ENCODE measurements at places on chromosomes 1 and 21.
A peak's percentile ranks its signal among the peaks of the same experiment; 100 is the strongest.

DNA sequence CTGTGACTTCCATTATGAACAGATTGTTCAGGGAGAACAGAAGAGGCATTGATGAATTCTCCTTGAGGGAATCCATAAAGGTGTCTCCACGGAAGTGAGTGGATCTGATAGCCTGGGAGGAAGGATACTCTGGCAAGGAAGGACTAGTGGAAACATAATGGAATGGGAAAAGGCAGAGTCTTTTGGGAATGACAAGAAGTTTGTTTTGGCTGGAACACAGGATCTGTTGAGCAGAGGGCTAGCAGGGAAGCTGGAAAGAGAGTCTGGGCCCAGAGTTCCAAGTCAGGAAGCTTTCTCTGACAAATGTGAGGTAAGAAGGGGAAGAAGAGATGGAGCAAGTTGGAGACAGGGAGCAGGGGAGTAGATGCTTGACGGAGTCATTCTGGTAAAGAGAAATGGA, 8.1 kb downstream of the ADAMTS5 start:
- DNase-seq: no peak

DNA sequence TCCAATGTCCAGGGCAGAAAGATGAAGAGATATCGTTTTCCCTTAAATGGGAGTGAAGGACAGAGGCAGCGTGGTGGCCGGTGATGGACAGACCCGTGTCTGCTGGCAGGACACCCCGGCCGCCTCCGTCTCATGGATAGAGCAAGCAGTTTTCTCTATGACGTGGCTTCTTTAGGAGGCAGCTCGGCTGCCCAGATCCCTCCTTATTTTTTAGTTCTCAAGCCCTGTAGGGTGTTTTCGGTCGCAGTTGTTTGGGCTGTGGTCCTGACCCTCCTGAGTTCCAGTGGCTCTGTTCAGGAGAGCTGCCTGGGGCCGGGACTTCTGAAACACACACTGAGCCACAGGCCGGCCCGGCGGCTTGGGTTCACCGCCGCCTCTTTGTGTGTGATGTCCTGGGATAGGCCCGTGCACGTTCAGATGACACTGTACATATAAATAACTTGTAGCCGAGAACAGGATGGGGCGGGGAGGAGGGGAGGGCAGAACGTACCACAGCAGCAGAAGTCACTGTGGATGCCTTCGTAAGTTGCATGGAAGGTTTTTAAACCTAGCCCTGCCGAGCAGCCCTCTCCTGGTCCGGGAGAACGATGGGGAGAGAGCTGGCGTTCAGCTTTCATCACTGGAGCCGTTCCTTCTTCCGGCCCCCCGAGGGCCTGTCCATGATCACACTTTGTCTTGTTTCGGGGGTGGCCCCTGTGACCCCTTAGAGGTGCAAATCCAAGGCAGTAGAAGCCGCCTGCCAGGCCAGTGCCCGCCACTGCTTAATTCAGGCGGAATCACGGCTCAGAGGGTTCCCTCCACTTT, 65.2 kb downstream of the SIK1 start:
- peak; percentile 56 for DNase-seq

DNA sequence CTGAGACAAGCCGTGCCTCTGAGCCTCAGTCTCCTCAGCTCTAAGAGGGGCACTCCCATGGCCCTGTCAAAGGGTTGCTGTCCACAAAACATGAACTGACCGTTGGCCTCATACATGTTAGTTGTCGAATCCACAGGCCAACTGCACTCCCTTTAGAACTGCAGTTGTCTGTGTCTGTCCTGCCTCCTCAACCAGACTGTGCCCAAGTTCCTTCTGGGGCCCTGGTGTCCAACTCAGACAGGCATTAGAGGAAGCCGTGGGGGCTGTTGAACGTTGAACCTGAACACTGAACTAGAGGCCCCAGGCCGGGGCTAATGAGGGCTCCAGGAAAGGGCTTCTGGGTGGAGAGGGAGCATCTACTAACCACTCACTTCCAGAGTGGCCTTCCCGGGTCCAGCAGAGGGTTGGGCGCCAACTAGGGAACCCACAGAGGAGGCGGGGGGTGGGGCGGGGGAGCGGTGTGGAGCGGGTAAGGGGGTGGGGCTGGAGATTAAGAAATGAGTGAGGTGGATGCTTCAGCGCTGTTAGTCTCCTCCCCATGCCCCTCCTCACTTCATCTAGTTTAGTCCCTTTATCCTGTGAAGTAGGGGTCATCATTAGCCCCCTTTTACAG, at the start of gene RAB42:
Gene RAB42 (plus strand): TSS at position 558 of the 613 bp plus-strand sequence. CDS start 247 bp downstream, outside the sequence.
- no peak for DNase-seq

DNA sequence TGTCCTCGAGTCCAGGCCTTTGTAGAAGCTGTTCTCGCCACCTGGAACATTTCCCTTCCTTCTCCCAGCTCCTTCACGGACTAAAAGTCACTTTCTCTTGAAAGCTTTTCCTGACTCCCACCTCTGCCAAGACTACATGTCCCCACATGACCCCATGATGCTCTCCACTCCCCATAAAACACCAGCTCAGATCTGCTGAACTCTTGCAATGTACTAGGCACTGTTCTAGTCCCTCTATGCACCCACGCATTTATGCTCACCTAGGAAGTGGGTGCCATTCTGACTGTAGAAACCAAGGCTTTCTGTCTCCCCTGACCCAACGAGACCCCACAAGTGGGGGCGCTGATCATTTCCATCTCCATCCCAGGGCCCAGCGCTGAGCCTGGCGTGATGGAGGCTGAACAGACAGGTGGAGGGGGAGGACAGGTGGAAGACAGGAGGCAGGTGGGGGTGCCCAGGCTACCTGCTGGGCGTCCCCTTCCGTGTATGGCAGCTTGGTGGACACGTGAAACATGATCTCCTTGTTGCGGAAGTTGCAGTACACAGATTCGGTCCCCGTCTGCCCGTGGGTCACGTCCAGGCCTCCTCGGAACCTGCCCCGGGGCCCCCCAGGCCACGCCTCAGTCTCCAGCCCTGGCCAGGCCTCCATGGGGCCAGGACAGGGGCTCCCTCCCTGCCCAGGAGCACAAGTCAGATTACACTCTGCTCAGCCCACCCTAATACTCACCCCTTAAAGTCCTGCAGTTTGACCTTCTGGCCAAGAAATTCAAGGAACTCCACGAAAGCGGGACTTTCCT, 58.0 kb downstream of the RAP1GAP start:
- DNase-seq: no peak

DNA sequence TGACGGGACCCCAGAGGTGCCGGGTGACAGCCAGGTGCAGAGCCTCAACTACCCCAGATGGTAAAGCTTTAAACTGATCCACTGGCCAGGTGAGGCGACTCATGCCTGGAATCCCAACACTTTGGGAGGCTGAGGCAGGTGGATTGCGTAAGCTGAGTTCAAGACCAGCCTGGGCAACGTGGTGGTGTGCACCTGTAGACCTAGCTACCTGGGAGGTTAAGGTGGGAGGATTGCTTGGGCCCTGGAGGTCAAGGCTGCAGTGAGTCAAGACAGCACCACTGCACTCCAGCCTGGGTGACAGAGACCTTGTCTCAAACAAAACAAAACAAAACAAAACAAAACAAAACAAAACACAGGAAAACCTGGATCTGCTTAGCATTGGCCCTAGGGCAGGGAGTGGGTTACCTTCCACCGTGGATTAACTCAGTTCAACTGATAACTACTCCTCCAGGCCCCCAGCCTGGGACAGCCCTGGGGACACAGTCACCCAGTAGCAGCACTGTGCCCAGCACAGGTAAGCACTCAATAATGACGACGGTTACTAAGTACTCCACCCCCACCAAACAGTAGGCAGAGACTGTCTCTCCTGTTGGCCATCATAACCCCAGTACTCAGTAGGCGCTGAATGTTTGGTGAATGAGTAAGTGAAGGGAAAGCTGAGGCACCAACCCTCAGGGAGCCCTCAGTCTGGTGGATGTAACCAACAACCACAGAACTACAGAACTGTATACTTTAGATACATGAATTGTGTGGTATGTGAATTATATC, 21.6 kb downstream of the SLC66A1 start:
- DNase-seq: no peak

DNA sequence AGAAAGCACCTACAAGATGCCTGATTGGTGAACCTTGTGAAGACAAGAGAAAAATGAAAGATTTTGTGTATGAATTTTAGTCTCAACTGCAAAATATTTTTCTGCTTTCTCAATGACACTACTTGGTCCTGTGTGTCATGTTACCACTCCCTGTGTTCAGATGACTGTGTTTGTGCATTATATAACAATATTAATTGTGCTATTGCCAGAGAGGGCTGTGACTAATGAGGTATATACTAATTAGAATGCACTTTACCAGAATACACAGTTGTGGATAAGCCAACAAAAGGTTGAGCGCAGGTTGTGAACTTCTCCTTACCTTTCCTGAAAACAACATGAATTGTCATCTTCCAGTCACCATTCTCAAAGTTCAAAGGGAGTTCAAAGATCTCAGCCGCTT, 17.3 kb upstream of the FMO2 start:
- DNase-seq: no peak

GRCh38 chr1:8211251-8211882, 106.5 kb upstream of the SLC45A1 start:
- DNase-seq: no peak

DNA sequence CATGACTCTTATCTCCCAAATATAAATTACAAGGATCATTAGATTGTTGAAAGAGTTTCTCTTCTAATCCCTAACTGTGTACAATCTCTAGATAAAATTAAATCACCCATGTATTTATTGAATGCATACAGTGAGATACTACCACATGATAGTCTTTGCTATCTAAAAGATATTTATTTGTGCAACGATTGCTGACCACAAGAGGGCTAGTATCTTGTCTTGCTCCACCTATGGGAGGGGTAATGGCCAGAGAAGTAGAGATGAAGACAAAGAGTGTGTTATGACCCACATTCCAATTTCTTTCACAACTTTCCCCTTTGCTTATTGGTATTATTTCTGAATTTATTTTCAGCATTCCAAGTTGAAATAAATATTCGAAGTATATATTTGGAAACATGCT, 13.7 kb downstream of the PYHIN1 start:
- DNase-seq: no peak

- DNase-seq: no peak
Measured at GRCh38 chr1:44037154-44037553, 5.9 kb upstream of the SLC6A9 start.

DNA sequence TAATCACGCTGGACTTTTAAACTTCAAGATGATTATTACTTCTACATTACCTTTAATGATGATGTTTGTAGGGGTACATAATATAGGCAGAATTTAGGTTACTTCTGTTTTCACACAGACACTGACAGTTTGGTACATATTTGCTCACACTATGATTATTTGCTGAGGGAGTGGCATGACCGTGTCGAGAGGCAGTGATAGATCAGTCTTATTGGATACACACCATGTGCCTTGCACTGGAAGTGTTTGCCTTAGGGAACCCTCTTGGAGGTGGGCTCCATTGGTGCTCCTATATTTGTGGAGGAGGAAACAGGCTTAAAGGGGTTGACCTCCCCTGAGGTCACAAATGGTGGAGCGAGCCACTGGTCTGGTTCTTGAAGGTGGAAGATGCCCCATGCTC, 132.1 kb downstream of the PRDM2 start:
- DNase-seq: no peak

DNA sequence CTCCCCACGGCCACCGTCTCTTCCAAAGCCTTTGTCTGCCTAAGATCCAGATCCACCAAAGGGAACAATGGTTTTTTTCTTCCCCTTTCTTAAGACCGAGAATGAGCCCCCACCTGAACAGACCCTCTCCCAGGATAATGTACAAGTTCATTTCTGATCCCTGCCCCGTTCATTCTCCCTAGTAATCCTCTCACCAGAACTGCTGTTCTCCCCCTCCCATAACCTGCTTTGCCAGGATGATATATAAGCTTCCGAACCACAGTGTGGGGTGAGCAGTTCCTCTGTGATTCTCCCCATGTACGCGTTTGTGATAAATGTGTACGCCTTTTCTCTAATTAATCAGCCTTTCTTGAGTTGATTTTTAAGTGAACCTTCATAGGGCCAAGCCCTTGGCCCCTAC, 4.9 kb downstream of the RD3 start:
- no peak for DNase-seq

GRCh38 chr1:99600782-99601181, 45.1 kb upstream of the PALMD start:
- no peak for DNase-seq

GRCh38 chr1:44471911-44472453, 66.9 kb downstream of the RNF220 start:
- DNase-seq: no peak

- no peak for DNase-seq
Measured at GRCh38 chr1:75768016-75768415, 18.0 kb upstream of the RABGGTB start.

DNA sequence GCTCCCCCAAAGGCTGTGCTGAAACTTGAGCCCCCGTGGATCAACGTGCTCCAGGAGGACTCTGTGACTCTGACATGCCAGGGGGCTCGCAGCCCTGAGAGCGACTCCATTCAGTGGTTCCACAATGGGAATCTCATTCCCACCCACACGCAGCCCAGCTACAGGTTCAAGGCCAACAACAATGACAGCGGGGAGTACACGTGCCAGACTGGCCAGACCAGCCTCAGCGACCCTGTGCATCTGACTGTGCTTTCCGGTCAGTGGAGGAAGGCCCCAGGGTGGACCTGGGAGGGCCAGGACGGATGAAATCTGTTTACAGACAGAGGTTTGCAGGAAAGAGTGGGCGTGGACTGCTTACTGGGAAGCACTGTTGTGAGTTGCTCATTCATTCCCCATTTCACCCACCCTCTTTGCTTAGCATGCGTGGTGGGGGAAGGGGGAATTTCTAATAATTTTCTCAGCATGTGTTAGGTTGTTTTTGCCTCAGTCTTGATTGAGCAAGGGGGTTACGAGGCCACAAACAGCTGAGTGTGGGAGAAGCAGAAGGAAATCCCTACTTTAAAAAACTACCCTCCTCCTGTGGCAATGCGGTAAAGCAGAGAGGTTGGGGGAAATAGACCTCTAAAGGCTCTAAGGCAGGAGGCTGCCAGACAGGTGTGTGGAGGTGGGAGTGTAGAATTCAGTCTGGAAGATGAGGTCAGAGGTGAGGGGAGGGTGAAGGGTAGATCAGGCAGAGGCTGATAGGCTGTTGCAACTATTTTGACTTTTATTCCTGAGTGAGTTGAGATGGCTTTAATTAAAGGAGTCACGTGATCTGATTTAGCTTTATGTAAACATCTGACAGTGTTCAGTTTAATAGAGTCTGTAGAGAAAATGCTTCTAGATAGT, 1.3 kb downstream of the FCGR2A start:
- no peak for DNase-seq

DNA sequence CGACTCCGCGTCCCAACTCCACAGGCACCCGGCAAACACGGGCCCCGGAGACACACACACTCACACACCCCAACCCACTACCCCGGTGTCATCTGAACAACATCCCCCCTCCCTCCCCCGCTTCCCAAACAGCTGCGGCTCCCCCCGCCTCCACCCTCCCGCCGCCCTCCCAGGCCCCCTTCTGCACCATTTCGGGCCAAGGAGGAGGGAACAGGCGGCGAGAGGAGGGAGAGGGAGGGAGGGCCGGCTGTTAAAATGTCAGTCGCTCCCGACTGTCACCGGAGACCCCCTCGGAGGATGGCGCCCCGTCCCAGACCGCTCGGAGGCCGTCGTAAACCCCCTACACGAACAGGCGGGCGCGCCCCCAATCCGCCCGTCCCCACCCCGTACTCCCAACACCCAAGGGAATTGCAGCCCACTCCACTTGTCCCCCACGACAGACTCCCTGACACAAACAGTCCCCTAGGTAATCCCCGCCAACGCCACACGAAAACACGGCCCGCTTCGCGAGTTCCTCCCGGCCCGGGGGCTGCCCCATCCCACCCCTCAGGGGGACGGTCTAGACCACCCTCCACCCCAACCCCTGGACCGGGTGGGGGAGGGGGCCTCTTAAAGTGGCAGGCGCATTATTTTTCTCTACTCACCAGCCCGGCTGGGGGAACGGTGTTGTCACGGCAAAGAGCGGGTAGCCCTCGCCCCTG, 583 bp downstream of the MEF2D start:
- no peak for DNase-seq

Data from GM18507 (cell line).